Retina (tissue), 1 donor: ENCODE measurements at places on chromosomes 5 and 9.

DNA sequence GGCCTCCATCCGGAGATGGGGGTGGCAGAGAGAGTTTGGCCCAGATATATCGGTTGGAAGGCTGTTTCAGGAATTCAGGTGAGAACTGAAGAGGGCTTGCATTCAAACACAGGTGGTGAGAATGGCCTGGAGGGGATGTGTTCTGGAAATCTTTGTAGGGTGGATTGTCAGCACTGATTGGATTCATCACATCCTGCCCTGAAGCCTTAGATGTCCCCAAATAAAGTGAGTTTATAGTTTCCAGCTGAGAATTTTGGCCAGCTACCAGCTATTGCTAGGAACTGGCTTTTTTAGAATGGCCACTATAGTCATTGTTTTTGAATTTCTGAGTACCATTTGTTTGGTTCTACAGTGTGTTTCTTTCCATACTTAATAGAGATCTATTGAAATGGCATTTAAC is 46.1 kb upstream of the ANKH start:
- DNase-seq: no peak

- DNase-seq: no peak
Observed at GRCh38 chr9:122202111-122202510, 26.6 kb downstream of the LHX6 start.

DNA sequence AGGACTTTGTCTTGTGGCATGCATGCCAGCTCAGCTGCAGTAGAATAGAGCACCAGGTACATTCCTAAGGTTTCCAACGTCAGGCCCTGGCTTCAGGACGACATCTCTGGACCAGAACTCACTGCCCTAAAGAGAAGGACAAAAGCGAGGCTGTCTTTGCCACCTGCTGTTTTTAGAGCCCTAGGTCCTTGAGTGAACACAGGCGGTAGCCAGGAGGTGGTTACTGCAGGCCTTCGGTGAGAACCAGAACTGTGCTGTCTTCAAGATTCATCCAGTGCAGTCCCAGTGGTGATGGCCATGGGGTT is 288.9 kb upstream of the CDH18 start:
- DNase-seq: no peak

GRCh38 chr5:68565427-68565826 is 349.9 kb downstream of the PIK3R1 start:
- DNase-seq: no peak

DNA sequence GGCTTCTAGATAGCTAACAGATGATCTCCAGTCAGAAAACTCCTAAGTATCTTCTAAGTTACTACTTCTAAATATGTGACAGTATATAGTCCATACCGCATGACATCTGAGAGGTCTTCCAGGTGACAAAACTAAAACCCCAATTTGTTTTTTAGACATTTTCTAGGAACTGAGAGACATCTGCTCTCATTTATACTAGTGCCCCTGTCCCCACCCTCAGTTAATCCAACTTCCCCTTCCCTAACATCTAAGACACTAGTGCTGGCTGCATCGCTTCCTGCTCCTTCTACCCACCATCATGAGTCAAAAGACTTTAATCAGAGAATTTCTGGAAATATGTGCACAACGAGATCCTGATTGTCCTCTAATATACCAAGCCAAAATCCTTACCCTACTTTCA is 37.9 kb downstream of the FBXW11 start:
- no peak for DNase-seq

DNA sequence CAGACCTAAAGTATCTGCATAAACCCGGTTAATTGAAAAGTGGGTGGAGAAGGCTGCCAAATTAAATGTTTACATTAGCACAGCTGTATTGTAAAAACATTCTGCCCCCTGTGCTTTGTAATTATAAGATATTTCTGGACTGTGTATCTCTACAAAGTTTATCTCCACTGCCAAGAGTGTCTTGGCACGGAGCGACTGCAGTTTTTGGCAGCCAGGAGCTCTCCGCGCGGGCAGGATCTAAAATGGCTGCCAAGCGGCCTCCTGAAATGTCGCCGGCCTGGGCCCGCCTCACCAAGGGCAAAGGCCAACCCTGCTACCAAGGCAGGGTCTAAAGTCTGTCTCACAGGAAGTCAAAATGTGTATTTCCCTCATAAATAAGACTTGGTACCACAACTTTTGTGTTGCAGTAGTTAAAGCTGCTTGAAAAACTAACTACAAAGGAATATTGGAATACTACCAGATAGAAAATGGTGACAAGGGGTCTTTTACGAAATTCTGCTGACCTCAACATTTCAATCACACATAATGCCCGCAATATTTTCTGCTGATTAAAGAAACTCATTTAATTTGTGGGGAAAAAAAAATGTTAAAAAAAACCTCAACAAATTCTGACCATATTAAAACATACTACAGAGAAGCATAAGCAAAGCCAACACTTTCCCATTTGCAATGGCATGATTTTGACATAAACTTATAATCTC is 110.4 kb downstream of the NFIB start:
- no peak for DNase-seq
